ENCODE measurements at places on chromosomes 16 and 17.
A peak's percentile ranks its signal among the peaks of the same experiment; 100 is the strongest.

- no peak for DNase-seq
Observed at GRCh38 chr16:83913245-83913633, 14.3 kb downstream of the MLYCD start.

- DNase-seq: no peak
Observed at GRCh38 chr16:67563708-67564468, 1.6 kb downstream of the CTCF start.

DNA sequence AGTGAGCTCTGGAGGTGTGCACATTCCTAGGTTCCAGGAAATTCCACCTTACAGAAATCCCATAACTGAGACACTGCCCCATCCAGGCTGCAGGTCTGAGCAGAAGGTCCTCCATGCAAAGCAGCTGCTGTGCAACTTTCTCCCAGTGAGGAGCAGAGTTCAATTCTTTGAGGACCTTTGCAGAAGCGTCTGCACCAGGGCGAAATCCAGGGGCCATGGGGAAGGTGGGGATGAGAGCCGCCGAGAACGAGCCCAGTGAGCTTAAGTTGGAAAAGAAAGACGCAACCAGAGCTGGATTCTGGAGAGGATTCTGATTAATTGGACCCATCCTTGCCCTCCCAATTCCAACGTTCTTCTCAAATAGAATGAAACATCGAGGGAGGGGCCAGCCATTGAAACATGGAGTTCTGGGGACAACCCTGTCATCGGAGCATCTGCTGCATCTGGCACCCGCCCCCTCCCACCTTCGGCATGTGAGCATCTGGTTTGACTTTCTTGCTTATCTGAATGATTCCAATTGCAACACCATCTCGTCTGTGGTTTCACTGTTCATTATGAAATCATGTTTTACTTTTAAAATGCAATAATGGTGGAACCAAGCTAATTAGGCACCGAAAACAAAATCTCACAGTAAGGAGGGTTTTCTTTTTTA lies 190.6 kb upstream of the FOXF1 start:
- DNase-seq: no peak

- DNase-seq: no peak
Observed at GRCh38 chr16:58848662-58849002, 114.5 kb upstream of the GOT2 start.

GRCh38 chr17:73647301-73647695 lies 3.1 kb upstream of the SDK2 start:
- DNase-seq: peak; percentile 7

All from COR-L47 (cell line).